ENCODE measurements at places on chromosomes 16 and 17.

DNA sequence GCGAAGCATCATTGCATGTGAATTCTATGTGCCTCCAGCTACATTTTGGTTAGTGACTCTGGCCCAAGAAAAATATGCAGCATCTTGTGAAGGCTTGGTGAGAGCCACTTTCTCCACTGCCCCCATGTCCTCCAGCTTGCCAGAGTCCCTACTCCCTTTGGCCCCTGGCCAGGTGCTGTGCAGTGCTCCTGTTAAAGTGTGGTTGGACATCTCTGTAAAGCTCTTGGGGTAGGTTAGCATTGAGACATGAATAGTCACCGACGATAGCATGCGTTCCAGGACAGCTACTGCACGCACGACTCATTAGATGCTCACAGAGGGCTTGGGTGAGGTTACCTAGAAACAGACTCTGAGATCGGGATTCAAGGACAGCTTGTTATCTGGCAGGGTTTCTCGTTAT is 48.6 kb downstream of the FOXL1 start:
- DNase-seq: no peak

GRCh38 chr16:1834096-1834495 is 7.1 kb downstream of the FAHD1 start:
- no peak for DNase-seq

DNA sequence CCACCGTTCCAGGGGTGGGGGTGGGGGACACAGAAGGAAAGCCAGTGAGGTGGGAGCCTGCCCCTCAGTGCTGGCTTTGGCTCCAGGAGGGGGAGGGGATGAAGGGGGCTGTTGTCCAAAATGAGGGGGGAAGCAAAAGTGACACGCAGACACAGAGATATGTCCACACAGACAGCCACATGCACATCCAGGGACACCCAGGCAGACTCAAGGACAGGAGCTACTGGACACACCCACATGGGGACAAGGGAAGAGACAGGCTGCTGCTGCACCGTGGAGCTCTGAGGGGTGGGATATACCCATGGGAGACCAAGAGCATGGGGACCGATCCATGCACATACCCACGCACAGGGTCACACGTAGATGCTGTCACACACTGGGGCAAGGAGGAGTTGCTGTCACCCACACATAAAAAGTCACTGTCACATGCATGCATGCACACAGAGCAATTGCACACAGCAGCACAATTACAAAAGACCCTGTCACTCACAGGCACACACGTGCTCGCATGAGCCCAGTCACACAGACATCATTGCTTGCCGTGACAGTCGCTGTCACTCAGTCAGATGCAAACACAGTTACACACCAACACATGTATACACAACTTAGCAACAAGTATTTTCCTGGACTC is 1.3 kb downstream of the THRA start:
- DNase-seq: no peak

DNA sequence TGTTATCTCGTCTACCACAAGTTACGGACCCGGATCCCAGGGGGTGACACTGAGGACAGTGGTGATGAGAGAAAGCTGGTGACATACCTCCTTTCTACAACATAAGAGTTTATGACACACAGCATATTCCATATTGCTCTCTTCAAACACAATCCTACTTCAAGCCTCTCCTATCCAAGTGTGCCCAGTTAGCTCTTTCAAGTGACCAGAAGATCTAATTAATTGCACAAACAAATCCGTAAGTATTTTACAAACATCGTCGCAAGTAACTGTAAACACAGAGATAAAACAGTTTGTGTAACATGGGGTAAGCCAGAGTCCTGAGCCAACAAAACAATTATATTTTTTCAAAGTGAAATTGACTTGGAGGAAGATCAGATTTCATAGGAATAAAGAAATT is 235.0 kb downstream of the CHD9NB start:
- DNase-seq: no peak

- no peak for DNase-seq
Measured at GRCh38 chr17:49899588-49899987, 51.7 kb upstream of the TAC4 start.

- no peak for DNase-seq
Measured at GRCh38 chr16:5060073-5060641, 5.6 kb downstream of the C16orf89 start.
